Activated naive CD8-positive, alpha-beta T cell treated with anti-CD3 and anti-CD28 coated beads, Interleukin-2, amount 10 ng/mL, durations not matched to agents 7 days and 5 days (primary cell): ENCODE measurements at places on chromosomes 16 and 17. TPM values are rescaled to one million over a fixed set of nuclear protein-coding genes. Genes with fewer than 3 reads are reported as not detected.

GRCh38 chr17:16477255-16477654 lies 14.7 kb downstream of the LRRC75A start:
- no peak for DNase-seq

DNA sequence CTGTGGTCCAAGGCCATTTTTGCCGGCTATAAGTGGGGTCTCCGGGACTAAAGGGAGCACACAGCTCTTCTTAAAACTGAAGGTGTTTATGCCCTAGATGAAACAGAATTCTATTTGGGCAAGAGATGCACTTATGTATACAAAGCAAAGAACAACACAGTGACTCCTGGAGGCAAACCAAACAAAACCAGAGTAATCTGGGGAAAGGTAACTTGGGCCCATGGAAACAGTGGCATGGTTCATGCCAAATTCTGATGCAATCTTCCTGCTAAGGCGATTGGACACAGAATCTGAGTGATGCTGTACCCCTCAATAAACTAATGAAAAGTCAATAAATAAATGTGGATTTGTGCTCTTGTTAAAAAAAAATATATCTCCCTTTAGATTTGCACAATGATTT lies 20.2 kb upstream of the SHISA9 start:
- DNase-seq = no peak

DNA sequence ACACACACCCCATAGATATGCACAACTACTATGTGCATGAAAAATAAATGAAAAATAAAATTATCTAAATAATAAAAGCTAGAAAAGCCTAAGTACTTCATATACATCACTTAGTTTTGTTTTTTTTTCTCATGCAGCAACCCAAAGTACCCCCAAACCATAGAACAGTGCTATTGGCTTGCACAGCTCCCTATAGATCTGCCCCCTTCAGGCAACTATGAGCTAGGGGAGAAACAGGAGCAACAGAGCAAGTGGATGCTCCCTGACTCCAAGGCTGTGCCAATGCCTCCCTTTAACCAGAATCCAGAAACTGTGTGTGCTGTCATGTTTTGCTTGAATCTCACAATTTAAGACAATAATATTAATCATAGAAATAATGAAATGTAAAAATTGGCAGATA lies 605.5 kb downstream of the TOX3 start:
- no peak for DNase-seq

- DNase-seq = no peak
These were observed 12.5 kb upstream of the SLC4A1 start for GRCh38 chr17:44280392-44280937.

DNA sequence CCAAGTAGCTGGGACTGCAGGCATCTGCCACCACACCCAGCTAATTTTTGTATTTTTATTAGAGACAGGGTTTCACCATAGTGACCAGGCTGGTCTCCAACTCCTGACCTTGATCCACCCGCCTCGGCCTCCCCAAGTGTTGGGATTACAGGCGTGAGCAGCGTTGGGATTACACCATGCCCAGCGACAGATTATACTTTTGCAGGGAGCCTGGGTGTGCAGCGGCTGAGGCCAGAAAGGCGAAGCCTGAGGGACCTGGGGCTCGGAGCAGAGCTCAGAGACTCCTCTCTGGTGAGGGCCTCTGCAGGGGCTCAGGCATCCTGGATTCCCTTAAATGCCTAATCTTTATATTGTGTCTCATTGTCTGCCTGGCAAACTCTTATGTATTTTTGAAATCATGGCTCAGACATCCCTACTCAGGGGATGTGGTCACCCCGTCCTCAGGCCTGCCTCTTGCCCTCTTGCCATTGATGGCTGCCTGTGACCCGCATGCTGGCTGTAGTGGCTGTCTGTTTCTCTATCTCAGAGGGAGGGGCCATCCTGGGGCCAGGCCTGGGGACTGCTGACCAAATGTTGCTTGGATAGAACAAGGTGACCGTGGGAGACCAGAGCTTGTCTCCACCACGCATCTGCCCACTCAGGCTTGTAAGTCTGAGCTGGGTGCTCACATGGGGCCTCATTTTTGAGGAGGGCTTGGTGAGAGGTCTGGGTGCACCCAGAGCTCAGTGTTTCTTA lies 42.6 kb downstream of the B9D1 start:
- no peak for DNase-seq

PLA2G10 gene
- not detected for total RNA-seq

ABCC12 gene
- total RNA-seq = not detected

SNTB2 gene
- 19.1 TPM for total RNA-seq

FAAP100 gene
- total RNA-seq = 40.7 TPM
